ENCODE measurements at places on chromosomes 13 and 19.

GRCh38 chr19:45821570-45821969, 6.5 kb upstream of the RSPH6A start:
- H3K4me1 ChIP-seq = peaks cover 3% of the 10 kb centered on the region
- H3K27me3 ChIP-seq = no peaks in the 10 kb centered on the region
- no peak overlapping the region for H3K27ac ChIP-seq
- DNase-seq = no peak

DNA sequence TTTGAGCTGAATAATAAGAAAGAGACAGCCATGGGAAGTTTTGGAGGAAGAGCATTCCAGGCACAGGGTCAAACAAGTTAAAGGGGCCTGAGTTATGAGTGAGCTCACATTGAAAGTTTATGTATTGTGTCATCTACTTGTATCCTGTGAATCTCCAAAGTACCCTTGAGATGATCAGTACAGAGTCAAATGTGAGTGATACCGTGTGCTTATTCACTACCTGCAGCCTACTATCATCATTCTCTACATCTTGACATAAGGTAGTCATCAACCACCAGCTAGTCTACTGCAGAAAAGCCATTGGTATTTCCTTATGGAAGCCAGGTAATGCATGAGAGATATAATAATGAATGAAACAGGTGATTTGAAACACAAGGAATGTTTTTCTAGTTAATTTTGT, 3.0 kb upstream of the KCTD12 start:
- no peak overlapping the region for H3K4me3 ChIP-seq
- no peak overlapping the region for H3K27ac ChIP-seq
- DNase-seq = no peak
- peaks cover 12% of the 10 kb centered on the region for H3K27me3 ChIP-seq

- peaks cover 33% of the 10 kb centered on the region for H3K27me3 ChIP-seq
- H3K4me3 ChIP-seq = no peak overlapping the region
- H3K27ac ChIP-seq = peak overlapping the region; percentile 77
- DNase-seq = no peak
These were observed 24.8 kb downstream of the C2CD4C start for GRCh38 chr19:383922-384798.

GRCh38 chr19:15475169-15475568, 4.1 kb downstream of the PGLYRP2 start:
- no peaks in the 10 kb centered on the region for H3K36me3 ChIP-seq
- no peak overlapping the region for H3K4me3 ChIP-seq
- no peak overlapping the region for H3K27ac ChIP-seq
- no peaks in the 10 kb centered on the region for H3K27me3 ChIP-seq

DNA sequence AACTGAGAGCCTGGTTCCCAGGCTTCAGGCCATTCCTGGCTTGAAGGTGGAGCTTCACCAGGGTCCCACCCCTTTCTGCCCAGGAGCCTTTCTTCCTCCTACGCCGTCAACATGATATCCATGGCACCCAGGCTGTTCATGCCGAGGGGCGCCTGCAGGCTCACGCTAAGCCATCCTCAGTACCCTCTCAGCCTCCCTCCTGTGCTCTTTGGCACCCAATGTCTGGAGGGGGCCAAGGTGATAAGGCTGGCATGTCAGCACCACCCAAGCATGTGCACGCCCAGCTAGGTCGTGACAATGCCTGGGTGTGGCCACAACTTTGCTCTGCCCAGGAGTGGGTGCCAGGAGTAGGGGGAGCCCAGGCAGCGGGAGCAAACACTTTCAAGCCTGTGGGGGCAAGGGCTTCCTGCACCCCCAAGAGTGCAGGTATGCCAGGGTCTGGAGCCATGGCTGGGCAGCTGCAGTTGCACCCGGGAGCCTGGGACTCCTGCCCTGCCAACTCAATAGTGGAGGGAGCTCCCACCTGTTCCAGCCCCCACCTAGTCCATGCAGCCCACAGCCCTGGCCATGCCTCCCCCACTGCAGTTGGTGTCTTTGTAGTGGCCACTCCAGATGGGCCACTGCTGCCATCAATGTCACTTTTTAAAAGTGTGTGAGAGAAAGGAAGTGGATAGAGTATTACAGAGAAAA, 219.9 kb downstream of the MAB21L1 start:
- no peak overlapping the region for H3K4me3 ChIP-seq
- no peak overlapping the region for H3K27ac ChIP-seq
- H3K4me1 ChIP-seq = no peaks in the 10 kb centered on the region

DNA sequence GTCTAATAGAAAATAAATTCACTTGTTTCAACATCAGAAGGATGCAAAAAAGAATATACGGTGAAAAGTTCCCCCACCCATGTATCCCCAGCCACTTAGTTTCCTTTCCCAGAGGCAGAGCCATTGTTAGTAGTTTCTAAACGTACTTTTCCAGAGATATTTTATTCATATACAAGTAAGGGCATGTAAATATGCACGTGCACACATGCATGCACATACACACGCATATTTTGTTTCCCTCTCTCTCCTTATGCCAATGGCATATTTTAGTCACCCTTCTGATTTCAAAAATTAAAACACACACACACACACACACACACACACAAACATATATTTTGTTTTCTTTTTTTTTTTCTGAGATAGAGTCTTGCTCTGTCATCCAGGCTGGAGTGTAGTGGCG, 147.4 kb downstream of the PDS5B start:
- H3K4me1 ChIP-seq = peaks cover 46% of the 10 kb centered on the region
- no peak for DNase-seq
- H3K27ac ChIP-seq = no peak overlapping the region
- H3K36me3 ChIP-seq = peaks cover 21% of the 10 kb centered on the region
- no peaks in the 10 kb centered on the region for H3K27me3 ChIP-seq

GRCh38 chr13:67228916-67229315, 1.2 kb downstream of the PCDH9 start:
- H3K4me3 ChIP-seq = no peak overlapping the region
- no peaks in the 10 kb centered on the region for H3K36me3 ChIP-seq
- H3K4me1 ChIP-seq = peaks cover 10% of the 10 kb centered on the region

DNA sequence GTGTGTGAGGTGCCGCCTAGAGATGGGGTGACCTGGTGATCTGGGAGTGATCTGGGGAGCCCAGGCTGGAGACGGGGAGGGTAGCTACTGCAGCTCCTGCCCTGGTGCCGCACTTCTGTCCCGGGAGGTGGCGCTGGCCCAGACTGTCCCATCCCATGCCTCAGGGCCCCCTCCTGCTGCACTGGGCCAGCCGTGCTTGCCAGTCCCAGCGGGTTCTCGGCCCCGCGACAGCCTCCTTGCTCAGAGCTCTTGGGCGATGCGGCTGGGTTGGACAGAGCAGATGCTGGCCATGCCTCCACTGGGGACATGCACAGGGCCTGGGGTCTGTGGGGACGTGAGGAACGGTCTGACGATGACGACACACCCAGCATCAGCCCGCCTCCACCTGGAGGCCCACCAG, 2.5 kb downstream of the RAX2 start:
- no peak overlapping the region for H3K27ac ChIP-seq
- no peaks in the 10 kb centered on the region for H3K27me3 ChIP-seq
- peaks cover 8% of the 10 kb centered on the region for H3K4me1 ChIP-seq
- no peak overlapping the region for H3K4me3 ChIP-seq
- peaks cover 14% of the 10 kb centered on the region for H3K36me3 ChIP-seq
